H9 (cell line): ENCODE measurements at places on chromosomes 7 and 10.

- DNase-seq: no peak
Observed at GRCh38 chr7:157525491-157525915, 188.7 kb downstream of the DNAJB6 start.

DNA sequence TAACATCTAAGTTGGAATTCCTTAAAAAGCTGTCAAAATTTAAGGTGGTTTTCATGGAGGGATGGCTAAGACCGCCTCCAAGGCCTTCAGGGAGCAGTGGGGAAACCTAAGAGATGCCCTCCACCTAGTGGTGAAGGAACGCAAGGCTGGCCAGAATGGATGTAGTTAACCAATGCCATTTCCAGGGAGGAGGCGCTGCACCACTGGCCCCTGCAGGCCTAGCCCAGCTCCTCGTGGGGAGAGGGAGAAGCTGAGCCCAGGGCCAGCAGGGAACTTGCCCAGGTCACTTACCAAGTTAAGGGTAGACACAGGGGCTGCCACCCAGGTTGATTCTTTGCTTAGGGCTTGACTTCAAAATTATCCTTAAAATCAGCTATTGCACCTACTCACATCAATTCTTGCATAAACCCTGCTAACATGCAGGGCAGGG is 32.0 kb downstream of the FIGNL1 start:
- DNase-seq: peak; percentile 90

- DNase-seq: no peak
Observed at GRCh38 chr10:100696477-100696901, 48.9 kb upstream of the PAX2 start.

GRCh38 chr7:130356876-130357611 is 12.4 kb downstream of the CPA5 start:
- DNase-seq: no peak

GRCh38 chr7:27113991-27114769 is 11.7 kb upstream of the HOXA2 start:
- no peak for DNase-seq

GRCh38 chr10:68251625-68252495 is 19.9 kb upstream of the ATOH7 start:
- no peak for DNase-seq

DNA sequence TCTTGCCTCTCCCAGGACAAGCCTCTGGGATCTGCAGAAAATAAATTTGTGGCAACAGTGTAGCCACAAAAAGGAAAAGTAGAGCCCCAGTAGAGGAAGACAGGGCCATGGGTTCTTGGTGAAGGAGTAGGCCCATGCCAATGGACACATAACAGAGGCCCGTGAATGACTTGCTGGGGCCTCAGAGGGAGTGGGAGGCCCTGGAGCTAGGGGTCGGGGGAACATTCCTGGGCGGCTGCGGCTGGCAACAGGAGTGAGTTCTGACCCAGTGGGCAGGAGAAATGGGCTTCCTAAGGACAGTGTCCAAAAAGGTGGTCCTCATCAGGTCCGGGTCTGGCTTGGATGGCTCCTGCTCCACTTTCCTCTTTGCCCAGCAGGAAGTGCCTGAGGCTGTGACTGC is 260.0 kb downstream of the CCSER2 start:
- no peak for DNase-seq

DNA sequence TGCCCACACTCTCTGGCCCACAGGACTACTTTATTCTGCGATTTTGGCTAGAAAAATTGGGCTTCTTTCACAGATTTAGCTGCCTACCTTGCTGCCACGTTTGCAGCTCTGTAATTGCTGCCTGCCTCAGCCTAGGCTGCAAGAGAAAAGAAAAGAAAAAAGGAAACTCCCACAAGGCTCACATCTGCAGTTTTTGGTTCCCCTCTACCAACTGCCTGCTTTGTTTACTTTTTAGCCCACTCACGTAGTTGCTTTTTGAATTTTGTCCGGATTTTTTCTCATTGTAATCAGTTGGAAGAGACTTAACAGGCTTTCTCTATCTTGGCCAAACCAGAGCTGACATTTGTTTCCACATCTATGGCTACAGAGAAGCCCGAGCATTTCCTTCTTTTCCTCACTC is 24.3 kb downstream of the SUN3 start:
- DNase-seq: no peak

DNA sequence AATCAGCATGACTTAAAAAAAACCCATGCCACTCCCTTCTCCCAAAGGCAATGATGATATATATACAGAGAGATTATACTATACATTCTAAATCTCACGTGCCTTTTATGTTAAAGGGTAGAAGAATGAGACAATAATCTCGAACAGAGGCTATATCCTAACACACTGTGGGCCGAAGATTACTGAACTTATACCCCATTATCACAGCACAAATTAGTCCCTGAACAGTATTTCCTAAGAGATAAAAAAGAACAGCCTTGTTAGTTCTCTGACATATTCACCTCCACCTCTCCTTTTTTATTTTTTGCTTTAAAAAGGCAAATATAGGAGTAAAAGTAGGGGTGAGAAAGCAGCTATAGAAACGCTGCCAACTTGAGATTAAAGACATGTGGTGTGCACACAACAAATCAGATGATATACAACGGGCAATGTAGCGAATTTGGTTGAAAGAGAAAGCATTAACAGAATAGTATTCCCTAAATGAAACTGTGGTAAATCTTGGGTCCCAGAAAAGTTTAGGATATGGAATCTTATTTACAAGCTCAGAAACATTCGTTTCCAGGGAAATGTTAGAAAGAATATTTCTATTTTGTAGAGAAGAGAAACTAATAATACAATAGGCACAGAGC is 69.5 kb downstream of the JMJD1C start:
- no peak for DNase-seq

- DNase-seq: no peak
Observed at GRCh38 chr10:77290528-77291155, 347.0 kb downstream of the KCNMA1 start.

DNA sequence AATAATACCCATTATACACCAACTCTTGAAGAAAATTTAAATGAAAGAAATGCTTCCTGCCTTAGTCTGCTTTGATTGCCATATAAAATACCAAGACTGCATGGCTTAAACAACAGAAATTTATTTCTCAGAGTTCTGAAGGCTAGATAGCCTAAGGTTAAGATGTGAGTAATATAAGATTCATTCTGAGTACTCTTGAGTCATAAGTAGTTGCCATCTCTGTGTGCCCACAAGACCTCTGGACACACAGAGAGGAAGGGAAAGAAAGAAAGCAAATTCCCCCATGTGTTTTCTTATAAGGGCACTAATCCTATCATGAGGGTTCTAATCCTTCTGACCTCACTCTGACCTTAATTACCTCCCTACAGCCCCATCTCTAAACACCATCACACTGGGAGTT is 201.2 kb downstream of the PTN start:
- DNase-seq: no peak

GRCh38 chr10:114767101-114767985 is 54.2 kb upstream of the FHIP2A start:
- DNase-seq: peak; percentile 67

DNA sequence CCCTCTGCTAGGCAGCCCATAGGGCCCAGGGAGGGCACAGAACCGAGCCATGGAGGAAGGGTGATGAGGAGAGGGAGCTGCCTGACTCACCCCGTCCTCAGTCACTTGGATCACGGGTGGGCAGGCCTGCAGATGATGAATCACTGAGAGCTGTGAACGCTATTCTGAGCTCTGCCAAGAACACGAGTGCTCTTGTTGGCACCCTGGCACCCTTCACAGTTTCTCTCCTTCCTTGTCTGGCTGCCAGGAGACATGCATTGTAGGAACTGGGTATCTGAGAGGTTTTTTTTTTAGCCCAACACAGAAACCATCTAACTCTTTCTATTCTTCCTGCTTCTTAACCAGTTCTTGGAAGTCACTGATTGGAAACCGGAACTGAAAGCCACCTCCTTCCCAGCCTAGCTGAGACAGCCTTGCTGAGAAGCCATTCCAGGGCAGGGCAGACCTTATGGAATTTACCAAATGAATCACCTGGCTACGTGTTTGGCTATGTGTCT is 82.1 kb downstream of the SLC37A3 start:
- DNase-seq: no peak

DNA sequence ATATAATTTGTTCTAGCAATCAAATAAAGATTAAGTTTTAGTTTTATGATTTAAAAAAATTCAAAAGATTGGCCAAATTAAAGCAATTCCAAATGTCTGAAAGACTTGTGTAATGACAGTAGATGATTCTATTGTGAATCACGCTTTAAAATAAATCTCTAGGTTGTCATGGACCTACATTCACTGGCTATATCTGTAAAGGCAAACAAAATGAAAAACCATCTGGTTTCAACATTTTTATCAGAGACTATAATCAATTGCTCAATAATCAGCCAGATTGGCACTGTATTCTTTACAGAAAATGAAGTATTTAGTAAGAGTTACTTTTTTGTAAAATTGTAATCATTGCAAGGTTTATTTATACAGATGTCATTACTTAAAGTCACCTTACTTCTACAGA is 60.7 kb downstream of the DGKB start:
- no peak for DNase-seq

- peak; percentile 89 for DNase-seq
Observed at GRCh38 chr7:127252778-127253280, at the start of gene GRM8. Gene GRM8 (minus strand): TSS chr7:127252941.

- DNase-seq: no peak
Observed at GRCh38 chr10:33331379-33331694, 3.1 kb downstream of the NRP1 start.

DNA sequence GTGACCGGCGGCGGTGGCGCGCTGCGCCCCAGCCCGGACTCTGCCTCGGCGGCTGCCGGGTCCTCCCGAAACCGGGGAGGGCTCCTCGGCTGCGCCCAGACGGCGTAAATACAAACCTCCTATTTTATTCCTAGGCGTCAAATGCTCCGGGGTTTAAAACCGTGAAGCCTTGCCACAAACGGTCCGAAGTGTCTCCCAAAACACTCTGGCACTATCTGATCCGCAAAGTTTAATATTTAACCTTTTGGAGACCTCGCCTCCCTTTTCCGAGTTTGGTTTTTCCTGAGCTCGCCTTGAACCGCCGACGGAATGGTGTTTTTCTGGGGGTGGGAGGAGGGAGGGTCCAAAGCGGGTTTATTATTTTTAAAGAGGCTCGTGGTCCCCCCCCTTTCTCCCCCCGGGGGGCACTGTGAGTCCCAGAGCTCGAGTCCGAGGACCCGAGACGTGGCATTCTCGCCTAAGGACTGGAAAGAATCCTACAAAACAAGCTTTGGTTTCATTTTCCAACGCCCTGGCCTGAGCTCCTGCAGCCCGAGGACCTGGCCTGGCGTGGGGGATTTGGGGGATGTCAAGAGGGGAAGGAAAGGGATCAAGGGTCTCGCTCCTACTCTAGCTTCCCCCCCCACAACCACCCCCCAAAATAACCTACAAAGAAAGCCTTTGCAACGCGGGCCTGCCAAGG is 1.8 kb downstream of the TNRC18 start:
- no peak for DNase-seq

- DNase-seq: no peak
Observed at GRCh38 chr10:84308021-84308420, 20.4 kb upstream of the CCSER2 start.

DNA sequence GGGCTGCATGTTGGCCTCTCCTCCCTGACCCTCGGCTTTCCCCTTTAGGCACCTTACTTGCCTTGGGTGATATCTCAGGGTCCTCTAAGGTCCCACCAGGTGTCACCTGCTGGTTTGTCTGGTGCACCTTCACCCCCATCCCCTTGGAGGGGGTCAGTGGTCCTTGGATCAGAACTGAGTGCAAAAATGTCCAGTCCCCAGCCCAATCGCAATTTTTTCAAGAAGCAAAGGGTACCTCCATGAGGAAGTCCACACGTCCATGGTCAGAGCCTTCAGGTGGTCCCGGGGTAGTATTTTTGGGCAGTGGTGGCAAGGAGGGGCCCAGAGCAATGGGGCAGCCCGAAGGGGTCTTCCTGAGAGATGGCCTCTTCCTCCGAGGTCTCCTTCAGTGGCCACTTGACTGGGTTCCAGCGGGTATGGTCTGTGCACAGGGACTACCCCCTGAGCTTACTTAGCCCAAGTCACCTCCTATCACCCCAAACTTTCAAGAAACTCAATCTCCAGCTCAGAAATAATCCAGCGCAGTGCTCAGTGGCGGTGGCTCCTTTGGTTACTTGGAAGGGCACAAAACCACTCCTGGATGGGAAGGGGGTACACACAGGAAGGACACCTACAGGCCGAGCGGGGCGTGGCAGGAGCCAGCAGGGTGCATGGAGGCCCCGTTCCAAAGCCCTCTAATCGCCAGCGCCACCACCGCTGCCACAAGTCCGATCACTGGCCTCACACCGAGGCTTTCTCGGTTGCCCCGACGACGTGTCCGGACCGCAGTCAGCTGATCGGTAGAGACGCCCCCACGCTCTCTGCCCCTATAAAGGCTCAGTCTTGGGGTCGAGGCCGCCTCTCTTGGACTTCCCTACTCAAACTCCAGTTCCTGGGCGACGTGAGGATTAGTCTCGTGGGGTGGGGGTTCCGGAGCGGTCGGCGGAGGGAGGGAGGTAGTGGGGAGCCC is 4.5 kb downstream of the SAP25 start:
- DNase-seq: peak; percentile 95

DNA sequence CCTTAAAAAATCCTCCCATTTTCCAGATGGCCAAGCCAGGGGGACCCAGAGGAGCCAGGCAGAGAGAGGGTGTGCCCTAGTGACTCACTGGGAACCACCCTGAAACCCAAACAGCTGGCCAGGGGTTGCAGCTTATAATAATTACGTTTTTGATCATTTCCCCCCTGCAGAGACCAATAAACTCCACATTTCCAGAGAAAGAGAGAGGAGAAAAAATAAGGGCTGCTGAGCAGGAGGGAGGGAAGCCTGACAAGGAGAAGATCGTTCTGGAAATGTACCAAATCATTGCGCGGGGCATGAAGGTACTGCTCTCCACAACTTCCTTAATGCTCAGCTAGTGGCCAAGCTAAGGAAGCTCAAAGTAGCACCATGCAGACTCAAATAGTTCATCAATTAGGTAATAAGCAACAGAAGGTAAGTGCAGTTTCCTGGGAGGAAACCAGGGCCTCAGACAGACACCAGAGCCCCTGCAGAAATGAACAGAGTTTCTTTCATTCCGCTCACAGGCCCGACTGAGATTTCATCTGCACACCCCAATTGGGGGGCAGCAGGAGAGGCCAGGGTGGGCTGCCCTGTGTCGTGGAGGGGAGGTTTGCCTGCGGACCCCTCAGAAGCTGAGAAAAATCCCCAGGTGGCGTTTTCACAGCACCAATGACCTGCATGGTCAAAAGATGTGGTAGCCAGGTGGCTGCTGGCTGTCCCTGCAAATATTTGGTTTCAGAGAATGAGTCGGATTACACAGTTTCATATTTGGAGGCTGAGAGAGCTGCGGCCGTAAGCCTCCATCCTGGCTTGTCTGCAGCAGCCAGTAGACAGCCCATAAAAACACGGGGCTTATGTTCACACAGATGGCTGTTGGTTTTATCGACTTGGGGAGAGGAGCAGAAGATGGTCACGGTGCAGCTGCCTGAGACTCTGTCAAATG is 153.2 kb upstream of the LYZL2 start:
- no peak for DNase-seq
